ENCODE measurements at places on chromosomes 4 and X.

- DNase-seq: no peak
Observed at GRCh38 chrX:31199840-31200114, 127.9 kb upstream of the FTHL17 start.

DNA sequence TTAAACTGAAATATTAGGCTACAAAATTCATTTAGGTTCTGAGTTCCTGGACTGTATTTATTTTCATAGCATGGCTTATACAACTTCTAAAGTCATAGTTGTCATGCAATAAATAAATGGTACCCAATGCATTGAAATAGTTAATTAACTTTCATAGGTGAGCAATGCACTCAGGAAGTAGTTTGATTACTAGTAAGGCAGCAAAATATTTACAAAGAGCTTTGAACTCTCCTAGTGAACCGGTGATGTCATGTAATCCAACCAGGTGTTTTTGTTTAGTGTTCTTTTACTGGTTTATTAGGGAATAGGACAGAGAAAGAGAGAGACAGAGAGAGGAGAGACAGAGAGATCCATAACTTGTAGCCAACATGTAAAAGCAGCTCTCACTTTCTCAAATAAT, 228.6 kb upstream of the CTSO start:
- DNase-seq: no peak

- DNase-seq: no peak
Observed at GRCh38 chr4:185711726-185712125, 100.3 kb downstream of the SORBS2 start.

- DNase-seq: peak; percentile 94
Observed at GRCh38 chrX:13891377-13892140, 74.7 kb upstream of the GPM6B start.

GRCh38 chr4:137124278-137124932, 407.9 kb downstream of the PCDH18 start:
- DNase-seq: peak; percentile 86

DNA sequence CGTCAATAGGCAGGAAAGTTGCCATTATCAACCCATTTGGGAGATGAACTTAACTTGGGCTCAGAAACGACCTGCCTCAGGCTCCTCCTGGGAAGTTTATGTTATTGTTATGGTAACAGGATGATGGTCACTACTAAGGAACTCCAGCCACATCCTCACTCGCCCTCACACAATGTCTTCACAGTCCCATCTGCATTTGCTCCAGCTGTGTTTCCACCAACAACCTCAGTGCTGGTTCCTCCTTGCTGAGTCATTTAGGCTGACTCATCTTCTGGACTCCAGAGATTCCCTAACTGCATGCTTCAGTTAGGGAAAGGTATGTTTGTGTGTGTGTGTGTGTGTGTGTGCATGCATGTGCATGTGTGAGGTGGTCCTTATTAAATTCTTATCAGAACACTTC, 293.4 kb upstream of the BOD1L1 start:
- no peak for DNase-seq
